Esophagus muscularis mucosa (tissue), 4 donors: ENCODE measurements at places on chromosomes 1 and 21.

- no peak overlapping the region for H3K4me3 ChIP-seq
- no peaks in the 10 kb centered on the region for H3K4me1 ChIP-seq
- H3K27me3 ChIP-seq: no peaks in the 10 kb centered on the region
These were observed 10.7 kb upstream of the SDC3 start for GRCh38 chr1:30919025-30919881.

DNA sequence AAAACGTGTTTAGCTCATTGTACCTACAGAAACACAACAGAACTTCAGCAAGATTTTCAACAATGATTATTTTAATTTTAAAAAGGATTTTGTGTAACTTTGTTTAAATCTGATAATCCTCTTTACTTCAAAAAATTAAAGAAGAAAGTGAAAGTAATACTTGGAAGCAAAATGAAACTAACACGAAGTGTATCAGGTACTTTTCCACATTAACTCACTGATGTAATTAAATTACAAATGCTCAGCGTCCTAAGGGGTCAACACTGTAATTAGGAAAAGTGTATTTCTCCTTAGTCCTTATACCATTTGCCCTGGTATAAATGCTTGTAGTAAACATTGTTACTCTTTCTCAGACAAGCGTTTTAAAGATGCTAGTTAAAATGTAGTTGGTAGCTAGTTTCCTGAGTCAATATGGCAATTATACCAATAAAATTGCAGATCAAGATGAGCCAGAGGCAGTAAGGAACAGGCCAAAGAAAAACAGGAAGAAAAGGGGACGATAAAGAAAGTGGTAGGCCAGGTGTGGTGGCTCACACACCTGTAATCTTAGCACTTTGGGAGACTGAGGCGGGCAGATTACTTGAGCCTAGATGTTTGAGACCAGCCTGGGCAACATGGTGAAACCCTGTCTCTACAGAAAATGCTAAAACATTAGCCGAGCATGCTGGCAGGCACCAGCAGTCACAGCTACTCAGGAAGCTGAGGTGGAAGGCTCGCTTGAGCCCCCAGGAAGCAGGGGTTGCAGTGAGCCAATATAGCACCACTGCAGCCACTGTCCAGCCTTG lies 553.0 kb downstream of the SMYD3 start:
- peak overlapping the region; percentile 64 for H3K27ac ChIP-seq
- H3K27me3 ChIP-seq: no peaks in the 10 kb centered on the region
- H3K36me3 ChIP-seq: no peaks in the 10 kb centered on the region

GRCh38 chr1:152109231-152109997 lies 5.8 kb downstream of the TCHH start:
- H3K27ac ChIP-seq: no peak overlapping the region
- peaks cover 55% of the 10 kb centered on the region for H3K4me1 ChIP-seq
- H3K36me3 ChIP-seq: no peaks in the 10 kb centered on the region
- H3K27me3 ChIP-seq: peaks cover 87% of the 10 kb centered on the region

DNA sequence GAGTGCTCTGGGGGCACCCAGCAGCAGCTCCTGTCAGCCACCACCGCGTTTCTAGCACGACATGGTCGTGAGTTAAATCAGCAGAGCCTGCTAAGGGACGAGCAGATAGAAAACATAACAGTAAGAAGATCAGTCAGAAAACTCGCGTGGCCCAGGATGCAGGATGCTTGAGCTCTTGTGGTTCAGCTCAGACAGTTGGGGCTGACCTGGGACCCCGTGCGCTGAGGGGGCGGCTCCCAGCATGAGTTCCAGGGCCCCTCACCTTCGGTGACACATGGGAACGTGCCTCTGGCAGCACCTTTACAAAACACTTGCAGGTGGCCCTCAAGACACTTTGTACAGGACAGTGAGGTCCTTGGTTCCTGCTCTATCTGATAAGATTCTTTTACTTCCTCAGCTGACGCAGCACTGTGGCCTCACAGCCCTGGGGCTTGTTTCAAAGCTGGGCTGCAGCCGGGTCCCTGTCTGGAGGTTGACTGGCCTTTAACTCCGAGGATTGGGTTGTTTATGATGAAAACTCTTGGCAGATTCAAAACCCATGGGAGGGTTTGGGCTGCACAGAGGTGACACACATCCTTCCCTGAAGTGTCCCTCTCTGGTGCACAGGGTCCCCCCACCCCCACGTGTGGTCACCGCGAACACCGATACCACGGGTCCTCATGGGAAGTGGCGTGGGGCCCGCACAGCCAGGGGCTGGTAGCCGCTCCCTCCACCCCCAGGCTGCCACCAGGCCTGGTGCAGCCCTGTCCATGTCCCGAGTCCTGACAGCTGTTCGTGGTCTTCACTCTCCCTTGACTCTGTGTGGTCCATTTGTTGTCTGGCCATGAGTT lies 65.3 kb upstream of the COL6A1 start:
- no peak for DNase-seq
- no peaks in the 10 kb centered on the region for H3K27me3 ChIP-seq
- no peak overlapping the region for H3K27ac ChIP-seq
- no peaks in the 10 kb centered on the region for H3K4me1 ChIP-seq
- no peaks in the 10 kb centered on the region for H3K36me3 ChIP-seq

GRCh38 chr1:185585770-185586169 lies 148.4 kb upstream of the HMCN1 start:
- H3K4me1 ChIP-seq: no peaks in the 10 kb centered on the region
- no peaks in the 10 kb centered on the region for H3K27me3 ChIP-seq

GRCh38 chr1:103156966-103157365 lies 48.6 kb upstream of the COL11A1 start:
- H3K27ac ChIP-seq: no peak overlapping the region
- no peaks in the 10 kb centered on the region for H3K27me3 ChIP-seq
- no peaks in the 10 kb centered on the region for H3K4me1 ChIP-seq
